ENCODE measurements at places on chromosomes 4 and X. TPM values are rescaled to one million over a fixed set of nuclear protein-coding genes. Genes with fewer than 3 reads are reported as not detected.

The AMOT gene
- 11.8 TPM for total RNA-seq

The FOXO4 gene
- 14.9 TPM for total RNA-seq

The NAA11 gene
- total RNA-seq: not detected

The ATP1B4 gene
- total RNA-seq: 0.11 TPM

The CYBB gene
- 6.9 TPM for total RNA-seq

The GPR78 gene
- not detected for total RNA-seq

The TNIP3 gene
- total RNA-seq: not detected

The HTR2C gene
- total RNA-seq: not detected

The FABP2 gene
- total RNA-seq: not detected

The BEND2 gene
- 0.13 TPM for total RNA-seq

The DOK7 gene
- 2.7 TPM for total RNA-seq

The CTAG1A gene
- total RNA-seq: not detected

Data from thyroid gland (tissue), 4 donors.